ENCODE measurements at places on chromosomes 1 and 21. TPM values are rescaled to one million over a fixed set of nuclear protein-coding genes. Genes with fewer than 3 reads are reported as not detected.
A peak's percentile ranks its signal among the peaks of the same experiment; 100 is the strongest.

JTB gene
- total RNA-seq = 84.3 TPM

REG4 gene
- total RNA-seq = not detected

SPATC1L gene
- total RNA-seq = 8.7 TPM

LEPR gene
- 4.6 TPM for total RNA-seq

DMRTA2 gene
- total RNA-seq = not detected

CR2 gene
- not detected for total RNA-seq

MAEL gene
- 4.7 TPM for total RNA-seq

NUAK2 gene
- total RNA-seq = 0.90 TPM

CD5L gene
- total RNA-seq = 4.8 TPM

SYT14 gene
- not detected for total RNA-seq

MIB2 gene
- 53.6 TPM for total RNA-seq

LYSMD1 gene
- 16.5 TPM for total RNA-seq

ITLN2 gene
- not detected for total RNA-seq

DNA sequence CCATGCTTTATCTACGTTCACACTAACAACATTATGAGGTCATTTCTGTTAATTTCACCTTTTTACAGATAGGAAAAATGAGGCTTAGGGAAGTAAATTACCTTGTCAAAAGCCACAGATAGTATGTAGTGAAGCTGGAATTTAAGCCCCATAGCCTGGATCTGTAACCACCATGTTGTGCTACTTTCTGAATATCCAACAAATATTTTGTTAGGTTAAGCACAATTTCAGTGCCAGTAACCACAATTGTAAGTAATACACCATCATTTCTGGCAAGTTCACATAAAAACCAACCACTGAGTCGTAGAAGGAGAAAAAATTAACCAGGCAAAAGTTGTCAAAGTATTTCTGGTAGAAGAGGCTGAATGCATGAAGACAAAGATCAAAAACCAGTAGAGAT lies 593.1 kb upstream of the CAMK1G start:
- no peak overlapping the region for H3K4me3 ChIP-seq
- no peaks in the 10 kb centered on the region for H3K36me3 ChIP-seq
- DNase-seq = no peak
- H3K27me3 ChIP-seq = no peaks in the 10 kb centered on the region
- no peak overlapping the region for H3K27ac ChIP-seq

- DNase-seq = no peak
- no peak overlapping the region for H3K4me3 ChIP-seq
- H3K36me3 ChIP-seq = no peaks in the 10 kb centered on the region
- no peaks in the 10 kb centered on the region for H3K27me3 ChIP-seq
- H3K27ac ChIP-seq = no peak overlapping the region
Measured at GRCh38 chr1:183466781-183467180, 5.5 kb upstream of the SMG7 start.

- H3K4me1 ChIP-seq = peaks cover 30% of the 10 kb centered on the region
- no peak overlapping the region for H3K4me3 ChIP-seq
- no peak for DNase-seq
Measured at GRCh38 chr1:232379063-232379434, 250.9 kb downstream of the SIPA1L2 start.

DNA sequence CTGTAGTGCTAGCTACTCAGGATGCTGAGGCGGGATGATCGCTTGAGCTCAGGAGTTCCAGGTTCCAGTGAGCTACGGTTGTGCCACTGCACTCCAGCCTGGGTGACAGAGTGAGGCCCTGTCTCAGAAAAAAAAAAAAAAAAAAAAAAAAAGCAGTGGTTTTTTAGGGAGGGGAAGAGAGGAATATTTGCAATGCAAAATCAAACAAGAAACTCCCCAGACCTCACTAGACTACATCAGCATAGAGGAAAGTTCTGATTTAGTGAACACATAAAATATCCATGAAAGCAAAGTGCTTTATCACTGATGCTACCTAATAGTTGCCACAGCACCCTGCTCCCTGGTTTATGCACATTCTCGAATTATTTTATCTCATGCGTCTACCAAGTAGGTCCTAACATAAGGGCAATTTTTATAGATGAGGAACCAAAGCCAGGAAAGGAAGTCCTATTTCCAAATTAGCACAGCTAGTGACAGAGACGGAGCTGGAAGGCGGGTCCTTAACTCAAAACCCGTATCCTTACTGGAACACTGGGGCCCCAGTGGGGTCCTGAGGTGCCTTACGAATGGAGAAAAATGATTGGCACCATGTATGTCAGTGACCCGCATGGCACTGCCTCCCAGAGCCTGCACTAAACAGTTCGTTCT lies 50.7 kb upstream of the GPR157 start:
- peaks cover 12% of the 10 kb centered on the region for H3K27me3 ChIP-seq
- H3K27ac ChIP-seq = no peak overlapping the region
- H3K4me3 ChIP-seq = no peak overlapping the region
- H3K36me3 ChIP-seq = no peaks in the 10 kb centered on the region

- DNase-seq = no peak
- H3K4me1 ChIP-seq = no peaks in the 10 kb centered on the region
- H3K27ac ChIP-seq = no peak overlapping the region
- peaks cover 17% of the 10 kb centered on the region for H3K27me3 ChIP-seq
- no peaks in the 10 kb centered on the region for H3K36me3 ChIP-seq
Measured at GRCh38 chr1:47395433-47395832, 20.7 kb upstream of the FOXE3 start.

DNA sequence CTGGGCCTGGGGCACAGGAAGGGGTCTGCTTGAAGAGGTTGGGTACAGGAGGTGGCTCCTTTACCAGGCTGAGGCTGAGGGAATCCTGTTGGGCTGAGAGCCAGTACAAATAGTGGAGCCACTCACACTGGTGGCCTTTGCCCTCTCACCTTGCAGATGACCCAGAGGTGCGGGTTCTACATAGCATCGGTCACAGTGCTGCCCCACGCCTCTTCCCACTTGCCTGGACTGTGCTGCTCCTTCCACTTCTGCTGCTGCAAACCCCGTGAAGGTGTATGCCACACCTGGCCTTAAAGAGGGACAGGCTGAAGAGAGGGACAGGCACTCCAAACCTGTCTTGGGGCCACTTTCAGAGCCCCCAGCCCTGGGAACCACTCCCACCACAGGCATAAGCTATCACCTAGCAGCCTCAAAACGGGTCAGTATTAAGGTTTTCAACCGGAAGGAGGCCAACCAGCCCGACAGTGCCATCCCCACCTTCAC lies 1.8 kb upstream of the SLC50A1 start:
- DNase-seq = no peak
- peak overlapping the region; percentile 94 for H3K27ac ChIP-seq
- no peaks in the 10 kb centered on the region for H3K27me3 ChIP-seq
- H3K4me3 ChIP-seq = no peak overlapping the region
- H3K4me1 ChIP-seq = peaks cover 61% of the 10 kb centered on the region

- H3K27ac ChIP-seq = no peak overlapping the region
- DNase-seq = no peak
- H3K4me3 ChIP-seq = no peak overlapping the region
- H3K36me3 ChIP-seq = no peaks in the 10 kb centered on the region
Measured at GRCh38 chr1:54967372-54967771, 13.1 kb upstream of the TMEM61 start.

GRCh38 chr1:184219414-184219813 lies 167.4 kb upstream of the C1orf21 start:
- no peak overlapping the region for H3K27ac ChIP-seq
- DNase-seq = no peak
- H3K4me3 ChIP-seq = no peak overlapping the region
- H3K27me3 ChIP-seq = no peaks in the 10 kb centered on the region

DNA sequence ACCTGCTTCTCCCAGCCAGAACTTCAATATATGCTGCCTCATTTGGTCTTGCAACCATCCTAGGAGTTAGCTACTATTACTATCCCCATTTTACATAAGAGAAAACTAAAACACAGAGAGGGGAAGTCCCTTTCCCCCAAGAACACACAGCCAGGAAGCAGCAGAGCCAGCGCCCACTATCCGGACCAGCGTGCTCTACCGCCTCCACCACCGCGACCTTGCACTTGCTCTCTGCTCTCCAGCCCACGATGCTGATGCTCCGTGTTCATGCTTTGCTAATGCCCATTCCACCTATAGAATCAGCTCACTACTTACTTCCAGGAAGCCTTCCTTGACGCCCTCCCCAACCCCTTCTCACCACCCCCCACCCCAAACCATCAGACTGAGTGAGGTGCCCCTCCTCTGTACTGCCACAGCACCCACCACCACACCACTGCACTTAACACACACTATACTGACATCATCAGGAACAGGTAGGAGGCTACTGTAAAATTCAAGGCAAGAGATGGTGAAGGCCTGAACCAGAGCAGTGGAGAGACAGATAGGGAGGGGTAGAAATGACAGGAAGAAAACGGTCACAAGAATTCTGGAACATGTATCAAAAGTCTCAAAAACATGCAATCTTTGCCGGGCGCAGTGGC lies 9.4 kb downstream of the TMEM53 start:
- H3K4me3 ChIP-seq = no peak overlapping the region
- no peak for DNase-seq
- H3K36me3 ChIP-seq = no peaks in the 10 kb centered on the region

DNA sequence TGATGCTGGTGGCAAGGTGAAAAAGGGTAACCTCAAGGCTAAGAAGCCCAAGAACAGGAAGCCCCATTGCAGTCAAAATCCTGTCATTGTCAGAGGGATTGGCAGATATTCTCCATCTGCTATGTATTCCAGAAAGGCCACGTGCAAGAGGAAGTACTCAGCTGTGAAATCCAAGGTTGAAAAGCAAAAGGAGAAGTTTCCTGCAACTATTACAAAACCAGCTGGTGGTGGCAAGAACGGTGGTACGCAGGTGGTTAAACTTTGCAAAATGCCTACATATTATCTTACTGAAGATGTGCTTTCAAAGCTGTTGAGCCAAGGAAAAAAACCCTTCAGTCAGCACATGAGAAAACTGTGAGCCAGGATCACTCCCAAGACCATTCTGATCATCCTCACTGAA lies 13.7 kb upstream of the VPS45 start:
- DNase-seq = no peak
- H3K27me3 ChIP-seq = no peaks in the 10 kb centered on the region

GRCh38 chr1:67135354-67135753 lies 584 bp upstream of the C1orf141 start:
- no peaks in the 10 kb centered on the region for H3K36me3 ChIP-seq
- H3K27ac ChIP-seq = no peak overlapping the region
- no peaks in the 10 kb centered on the region for H3K27me3 ChIP-seq
- H3K4me1 ChIP-seq = peaks cover 4% of the 10 kb centered on the region

DNA sequence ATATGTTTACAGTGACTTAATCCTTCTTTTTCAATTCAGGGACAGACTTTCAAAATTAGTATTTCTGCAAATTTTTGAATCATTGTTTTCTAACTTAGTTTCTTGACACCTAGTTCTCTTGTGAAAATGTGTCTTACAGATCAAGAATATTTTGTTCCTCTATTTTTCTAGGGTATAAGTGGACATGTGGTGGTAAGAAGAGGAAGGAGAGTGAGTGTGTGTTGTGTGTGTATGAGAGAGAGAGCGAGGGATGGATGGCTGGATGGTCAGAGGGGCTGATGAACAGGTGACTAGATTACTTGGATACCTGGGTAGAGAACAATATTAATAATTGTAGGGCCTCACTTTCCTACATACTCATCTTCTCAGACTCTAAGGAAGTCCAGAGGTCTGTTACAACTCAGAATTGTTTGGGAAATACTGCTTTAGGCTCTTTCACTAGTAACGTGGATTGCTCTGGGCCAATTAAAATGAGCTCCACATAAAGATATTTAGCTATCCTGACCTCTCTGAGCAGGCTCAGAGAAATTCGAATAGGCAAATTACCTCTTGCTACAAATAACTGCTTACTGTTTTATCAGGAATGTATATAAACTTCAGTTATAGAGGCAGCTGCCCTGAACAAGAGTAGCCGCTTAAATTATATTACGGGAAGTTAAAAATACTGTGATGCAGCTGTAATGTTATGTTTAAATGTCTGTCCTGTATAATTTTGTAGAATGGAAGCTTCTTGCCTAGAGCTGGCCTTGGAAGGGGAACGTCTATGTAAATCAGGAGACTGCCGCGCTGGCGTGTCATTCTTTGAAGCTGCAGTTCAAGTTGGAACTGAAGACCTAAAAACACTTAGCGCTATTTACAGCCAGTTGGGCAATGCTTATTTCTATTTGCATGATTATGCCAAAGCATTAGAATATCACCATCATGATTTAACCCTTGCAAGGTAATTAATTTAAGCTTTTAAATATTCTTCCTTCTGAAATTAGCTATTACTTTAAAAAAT lies 19.7 kb downstream of the GPSM2 start:
- DNase-seq = no peak
- no peaks in the 10 kb centered on the region for H3K4me1 ChIP-seq
- no peaks in the 10 kb centered on the region for H3K27me3 ChIP-seq

- H3K4me1 ChIP-seq = peaks cover 36% of the 10 kb centered on the region
- no peak overlapping the region for H3K27ac ChIP-seq
- no peaks in the 10 kb centered on the region for H3K36me3 ChIP-seq
- no peak overlapping the region for H3K4me3 ChIP-seq
- no peaks in the 10 kb centered on the region for H3K27me3 ChIP-seq
Measured at GRCh38 chr1:229273507-229274232, 2.8 kb downstream of the RAB4A start.

DNA sequence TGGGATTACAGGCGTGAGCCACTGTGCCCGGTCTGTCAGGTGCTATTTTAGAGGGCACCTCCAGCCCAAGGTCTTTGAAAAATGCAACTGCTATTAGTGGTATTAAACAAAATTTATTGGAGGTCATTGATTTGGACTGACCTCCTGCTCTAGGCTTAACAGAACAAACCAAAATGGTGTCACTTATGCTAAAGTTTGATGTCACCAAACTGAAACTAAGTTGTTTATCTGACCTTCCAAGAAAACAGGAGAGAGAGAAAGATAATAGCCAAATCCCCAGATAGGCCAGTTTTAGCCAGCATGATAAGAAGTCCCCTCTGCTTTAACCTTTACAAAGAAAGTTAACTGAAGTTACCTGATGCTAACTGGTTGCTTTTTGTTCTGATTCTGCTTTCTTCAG lies 8.1 kb upstream of the INAVA start:
- H3K4me1 ChIP-seq = peaks cover 8% of the 10 kb centered on the region
- no peak for DNase-seq
- peaks cover 23% of the 10 kb centered on the region for H3K27me3 ChIP-seq
- no peak overlapping the region for H3K4me3 ChIP-seq
- H3K27ac ChIP-seq = no peak overlapping the region

- peaks cover 3% of the 10 kb centered on the region for H3K27me3 ChIP-seq
- DNase-seq = no peak
- H3K4me3 ChIP-seq = no peak overlapping the region
- no peaks in the 10 kb centered on the region for H3K4me1 ChIP-seq
Measured at GRCh38 chr1:24620678-24621077, 22.4 kb upstream of the SRRM1 start.

DNA sequence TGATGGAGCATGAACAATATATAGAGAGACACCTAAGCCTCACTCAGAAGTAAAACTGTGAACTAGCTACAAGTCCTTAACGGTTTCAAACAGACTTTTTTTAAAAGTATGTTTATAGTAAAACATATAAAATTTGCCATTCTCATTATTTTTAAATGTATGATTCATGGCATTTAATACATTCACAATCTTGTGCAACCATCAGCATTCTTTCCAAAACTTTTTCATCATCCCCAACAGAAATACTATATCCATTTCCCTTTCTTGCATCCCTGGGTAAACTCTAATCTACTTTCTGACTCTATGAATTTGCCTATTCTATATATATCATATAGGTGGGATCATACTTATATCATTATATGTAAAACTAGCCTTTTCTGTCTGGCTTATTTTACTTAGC lies 25.5 kb downstream of the EVI5 start:
- peaks cover 21% of the 10 kb centered on the region for H3K4me1 ChIP-seq
- H3K36me3 ChIP-seq = no peaks in the 10 kb centered on the region
- DNase-seq = no peak

All from heart right ventricle (tissue), 16 donors.